ENCODE measurements at places on chromosomes 1 and 21. TPM values are rescaled to one million over a fixed set of nuclear protein-coding genes. Genes with fewer than 3 reads are reported as not detected.

Gene LINGO4
- not detected for polyA plus RNA-seq

Gene BTBD8
- polyA plus RNA-seq: 5.1 TPM

Gene ETNK2
- polyA plus RNA-seq: 22.8 TPM

Gene CATSPERE
- 1.9 TPM for polyA plus RNA-seq

Gene CLCNKB
- polyA plus RNA-seq: 38.5 TPM

Gene RHEX
- 3.3 TPM for polyA plus RNA-seq

Gene KPRP
- not detected for polyA plus RNA-seq

Gene KCNE2
- polyA plus RNA-seq: 0.82 TPM
